ENCODE measurements at places on chromosomes 6 and 20.

DNA sequence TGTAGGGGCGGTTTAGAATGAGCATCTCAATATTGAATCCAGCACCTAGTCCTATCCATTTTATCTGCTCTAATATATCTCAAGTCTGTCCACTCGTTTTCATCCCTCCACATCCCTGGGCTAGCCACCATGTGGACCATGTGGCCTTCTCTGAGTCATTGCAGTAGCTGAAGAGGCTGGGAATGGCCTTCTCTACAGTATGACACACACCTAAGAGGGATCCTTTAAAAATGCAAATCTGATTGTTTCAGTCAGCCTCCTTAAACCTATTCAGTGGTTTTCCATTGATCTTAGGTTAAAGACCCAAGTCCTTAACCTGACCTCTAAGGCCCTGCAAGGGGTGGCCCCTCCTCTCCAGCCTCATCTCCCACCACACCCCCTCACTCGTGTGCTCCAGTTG is 9.4 kb downstream of the RING1 start:
- DNase-seq = no peak

DNA sequence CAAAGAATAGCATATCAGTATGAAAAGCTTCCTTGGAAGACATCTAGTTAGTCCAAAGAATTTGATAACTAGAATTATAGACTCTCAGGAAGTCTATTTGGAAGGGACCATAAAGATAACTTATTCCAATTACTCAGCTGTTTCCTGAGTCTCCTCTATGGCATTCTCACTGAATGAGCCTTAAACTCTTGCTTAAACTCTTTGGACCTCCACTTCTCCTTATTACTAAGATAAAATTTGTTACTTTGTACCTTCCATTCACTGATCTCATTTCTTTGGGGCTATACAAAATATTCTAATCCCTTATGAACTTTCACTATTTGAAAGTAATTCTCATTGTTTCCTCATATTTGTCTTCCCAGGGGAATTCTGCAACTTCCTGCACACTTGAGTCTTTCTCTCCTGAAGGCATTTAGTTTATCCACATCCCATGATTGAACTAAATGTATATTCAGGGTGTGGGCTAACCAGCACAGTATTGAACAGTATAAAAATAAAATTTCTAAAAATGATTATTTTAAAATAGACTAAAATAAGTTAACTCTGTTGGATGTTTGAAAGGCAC is 67.1 kb upstream of the NOTCH4 start:
- DNase-seq = no peak

- no peak for DNase-seq
These were observed 4.5 kb upstream of the VSTM2L start for GRCh38 chr20:37898233-37899104.

- DNase-seq = no peak
These were observed 103.2 kb upstream of the SUPT3H start for GRCh38 chr6:45480752-45481415.

All from SHP77 treated with DMSO at 0.1 percent for 48 hours (cell line).